CD4-positive, alpha-beta T cell treated with Interleukin-15 for 1 hour (primary cell): ENCODE measurements at places on chromosomes 11 and 22.

GRCh38 chr11:64334764-64335735 is 5.0 kb upstream of the CCDC88B start:
- peak; percentile 77 for DNase-seq

DNA sequence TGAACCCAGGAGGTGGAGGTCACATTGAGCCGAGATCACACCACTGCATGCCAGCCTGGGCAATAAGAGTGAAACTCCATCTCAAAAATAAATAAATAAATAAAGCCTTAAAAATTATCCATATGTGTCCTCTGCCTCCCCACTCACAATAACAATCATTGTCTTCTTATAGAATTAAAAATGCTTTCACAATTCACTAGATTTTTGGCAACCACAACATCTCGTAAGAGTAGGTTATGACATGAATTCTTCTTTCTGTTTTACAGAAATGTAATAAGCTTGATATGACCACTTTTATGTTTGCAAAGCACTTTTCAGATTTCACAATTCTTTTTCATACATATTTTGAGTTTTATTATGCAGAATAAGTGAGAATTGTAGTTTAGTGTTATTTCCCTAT is 54.5 kb upstream of the HSPA8 start:
- DNase-seq: no peak

DNA sequence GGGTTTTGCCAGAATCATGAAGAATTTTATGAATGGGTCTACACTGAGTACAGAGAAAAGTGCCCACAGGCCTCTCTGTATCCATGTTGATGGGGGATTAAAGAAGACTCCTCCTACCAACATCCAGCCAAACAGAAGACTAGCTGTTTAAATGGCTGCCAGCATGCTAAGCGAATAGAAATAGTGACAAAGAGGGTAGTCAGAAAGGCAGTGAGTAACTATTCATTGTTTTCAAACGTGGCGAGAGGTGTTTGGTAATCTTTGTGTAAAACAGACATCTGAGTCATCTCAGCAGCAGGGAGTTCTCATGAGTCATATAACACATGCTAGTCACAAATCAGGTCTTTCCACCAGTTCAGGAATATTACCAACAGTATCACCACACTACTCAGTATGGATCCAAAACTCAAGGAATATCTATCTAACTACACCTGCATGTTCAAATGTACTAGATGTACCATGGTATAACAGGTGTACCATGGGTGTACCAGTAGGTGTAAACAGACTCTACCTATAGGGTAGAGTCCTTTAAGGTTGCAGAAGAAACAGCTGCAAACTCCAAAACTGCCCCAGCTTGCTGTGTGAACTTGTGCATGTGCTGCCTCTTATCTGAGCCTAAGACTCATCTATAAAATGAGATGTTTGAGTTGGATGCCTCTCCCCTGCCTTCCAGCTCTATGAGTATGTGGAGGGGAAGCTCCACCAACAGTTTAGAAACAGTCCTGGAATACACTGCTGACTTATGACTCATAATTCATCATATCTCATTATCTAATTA is 82.0 kb downstream of the SLC1A2 start:
- DNase-seq: peak; percentile 26

DNA sequence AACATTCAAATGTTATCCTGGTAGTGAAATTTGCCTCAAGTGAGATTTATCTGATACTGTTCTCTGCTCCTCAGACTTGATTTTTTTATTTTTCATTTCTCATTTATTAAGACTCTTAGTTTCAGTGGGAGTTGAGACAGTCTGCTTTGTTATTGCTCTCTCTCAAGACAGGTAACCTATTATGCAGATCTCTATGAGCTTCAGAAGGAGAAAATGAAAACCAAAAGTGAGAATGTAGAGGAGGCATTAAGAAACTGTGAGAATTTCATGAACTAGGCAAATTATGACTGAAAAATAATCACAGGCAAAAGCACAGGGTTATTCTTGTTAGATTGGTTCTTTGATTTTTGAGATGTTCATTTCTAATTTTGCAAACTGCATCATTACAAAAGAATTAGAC is 290.0 kb upstream of the CHORDC1 start:
- DNase-seq: no peak

GRCh38 chr22:47601666-47602065 is 839.2 kb downstream of the TBC1D22A start:
- DNase-seq: no peak

DNA sequence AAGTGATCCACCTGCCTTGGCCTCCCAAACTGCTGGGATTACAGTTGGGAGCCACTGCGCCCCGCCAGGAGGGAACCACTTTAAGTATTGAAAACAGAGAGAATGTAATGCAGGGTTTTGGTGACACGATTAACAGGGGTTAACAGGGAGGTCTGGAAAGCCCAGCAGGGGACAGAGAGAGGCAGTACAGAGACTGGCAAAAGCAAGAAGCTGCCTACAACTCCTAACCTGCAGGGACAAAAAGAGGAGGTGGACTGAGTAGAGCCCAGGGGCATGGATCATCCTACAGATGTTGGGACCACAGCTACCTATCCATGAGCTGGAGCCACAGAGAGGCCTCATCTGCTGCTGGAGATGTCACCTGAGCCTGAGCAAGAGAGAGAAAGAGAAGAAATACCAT is 1.7 kb upstream of the SPINDOC start:
- DNase-seq: no peak

- no peak for DNase-seq
Observed at GRCh38 chr11:20275987-20276965, 87.2 kb upstream of the HTATIP2 start.

DNA sequence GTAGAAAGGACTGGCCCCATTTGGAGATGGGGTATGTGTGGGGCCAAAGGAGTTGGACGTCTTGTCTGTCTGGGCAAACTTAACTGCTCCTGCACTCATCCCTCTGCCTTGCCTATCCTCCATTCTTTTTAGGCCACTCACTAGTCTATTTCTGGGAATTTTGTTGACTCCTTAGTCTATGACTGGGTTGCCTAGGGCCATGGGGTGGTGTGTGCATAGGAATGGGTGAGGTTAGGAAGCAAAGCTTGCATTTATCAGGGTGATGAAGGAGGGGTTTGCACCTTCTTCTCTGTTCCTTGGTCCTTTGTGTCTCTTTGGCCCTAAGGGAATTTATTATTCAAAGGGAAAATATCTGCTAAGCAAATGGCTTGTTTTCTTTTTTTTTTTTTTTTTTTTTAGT is 80.9 kb upstream of the OR9Q1 start:
- DNase-seq: no peak

DNA sequence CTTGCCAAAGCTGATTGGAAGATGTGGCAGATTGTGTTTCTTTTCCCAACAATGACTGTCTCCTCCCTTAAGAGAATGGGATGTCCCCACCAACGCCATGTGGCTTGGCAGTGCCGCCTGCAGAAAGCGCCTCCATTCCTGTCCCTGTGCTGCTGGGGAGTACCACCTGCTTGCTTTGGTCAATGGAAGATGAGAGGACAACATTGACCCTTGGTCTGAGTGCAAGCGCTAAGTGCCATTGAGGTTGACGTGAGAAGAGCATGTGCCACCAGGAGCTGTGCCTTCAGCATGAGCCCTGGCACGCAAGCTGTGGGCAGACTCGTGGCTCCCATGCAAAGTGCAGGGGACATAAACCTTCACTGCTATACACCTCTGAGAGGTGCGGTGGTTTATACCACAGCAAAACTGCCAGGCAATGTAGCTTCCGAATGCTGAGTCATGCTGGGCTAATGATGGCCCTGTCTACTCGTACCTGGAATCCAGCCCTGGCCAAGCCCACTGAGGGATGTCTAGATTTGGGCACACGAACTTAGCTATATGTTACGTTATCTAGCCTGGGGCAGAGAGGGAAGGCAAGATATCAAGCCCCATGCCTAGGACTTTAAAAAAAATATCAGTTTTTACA is 41.9 kb downstream of the MYEOV start:
- DNase-seq: no peak

GRCh38 chr22:47090591-47091245 is 328.3 kb downstream of the TBC1D22A start:
- DNase-seq: peak; percentile 61

GRCh38 chr11:6630632-6631291 is 11.5 kb upstream of the TPP1 start:
- DNase-seq: no peak

GRCh38 chr11:627308-627576 is 261 bp upstream of the SCT start:
- DNase-seq: no peak

- no peak for DNase-seq
Observed at GRCh38 chr11:36452236-36452940, 57.7 kb downstream of the TRAF6 start.

GRCh38 chr11:8408151-8408941 is 144.7 kb upstream of the LMO1 start:
- DNase-seq: no peak

DNA sequence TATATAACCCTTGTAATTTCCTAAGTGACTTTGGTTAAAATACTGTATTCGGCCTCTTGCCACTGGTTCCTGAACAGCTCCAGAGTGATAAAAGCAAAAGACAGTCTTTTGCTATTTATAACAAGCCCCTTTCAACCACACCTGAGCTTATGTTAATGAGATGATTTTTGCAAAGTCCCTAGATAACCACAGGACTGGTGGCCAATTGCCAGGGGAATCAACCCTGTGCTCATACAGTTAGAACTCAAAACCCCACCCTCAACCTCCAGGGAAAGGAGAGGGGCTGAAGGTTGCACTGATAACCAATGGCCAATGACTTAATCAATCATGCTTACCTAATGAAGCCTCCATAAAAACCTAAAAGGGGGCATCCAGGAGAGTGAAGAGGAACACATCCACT is 77.9 kb downstream of the SIK3 start:
- no peak for DNase-seq

GRCh38 chr11:20634044-20634443 is 34.6 kb downstream of the SLC6A5 start:
- DNase-seq: no peak

GRCh38 chr11:69650832-69651344 is 9.9 kb downstream of the CCND1 start:
- no peak for DNase-seq

DNA sequence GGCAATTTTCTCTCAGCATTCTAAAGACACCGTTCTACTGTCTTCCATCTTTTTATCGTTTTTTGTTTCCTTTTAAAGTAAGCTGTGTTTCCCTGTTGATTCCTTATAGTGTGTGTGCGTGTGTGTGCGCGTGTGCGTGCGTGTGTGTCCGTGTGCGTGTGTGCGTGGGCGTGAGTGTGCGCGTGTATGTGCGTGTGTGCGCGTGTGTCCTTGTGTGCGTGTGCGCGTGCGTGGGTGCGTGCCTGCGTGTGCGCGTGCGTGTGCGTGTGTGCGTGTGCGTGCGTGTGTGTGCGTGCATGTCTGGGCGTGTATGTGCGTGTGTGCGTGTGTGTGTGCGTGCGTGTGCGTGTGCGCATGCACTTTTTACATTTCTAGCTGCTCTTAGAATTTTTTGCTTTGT is 1033.7 kb downstream of the BRD1 start:
- no peak for DNase-seq

- no peak for DNase-seq
Observed at GRCh38 chr11:1168256-1168655, 10.5 kb downstream of the MUC5AC start.
